SHP77 (cell line): ENCODE measurements at places on chromosomes 2 and 18.
A peak's percentile ranks its signal among the peaks of the same experiment; 100 is the strongest.

DNA sequence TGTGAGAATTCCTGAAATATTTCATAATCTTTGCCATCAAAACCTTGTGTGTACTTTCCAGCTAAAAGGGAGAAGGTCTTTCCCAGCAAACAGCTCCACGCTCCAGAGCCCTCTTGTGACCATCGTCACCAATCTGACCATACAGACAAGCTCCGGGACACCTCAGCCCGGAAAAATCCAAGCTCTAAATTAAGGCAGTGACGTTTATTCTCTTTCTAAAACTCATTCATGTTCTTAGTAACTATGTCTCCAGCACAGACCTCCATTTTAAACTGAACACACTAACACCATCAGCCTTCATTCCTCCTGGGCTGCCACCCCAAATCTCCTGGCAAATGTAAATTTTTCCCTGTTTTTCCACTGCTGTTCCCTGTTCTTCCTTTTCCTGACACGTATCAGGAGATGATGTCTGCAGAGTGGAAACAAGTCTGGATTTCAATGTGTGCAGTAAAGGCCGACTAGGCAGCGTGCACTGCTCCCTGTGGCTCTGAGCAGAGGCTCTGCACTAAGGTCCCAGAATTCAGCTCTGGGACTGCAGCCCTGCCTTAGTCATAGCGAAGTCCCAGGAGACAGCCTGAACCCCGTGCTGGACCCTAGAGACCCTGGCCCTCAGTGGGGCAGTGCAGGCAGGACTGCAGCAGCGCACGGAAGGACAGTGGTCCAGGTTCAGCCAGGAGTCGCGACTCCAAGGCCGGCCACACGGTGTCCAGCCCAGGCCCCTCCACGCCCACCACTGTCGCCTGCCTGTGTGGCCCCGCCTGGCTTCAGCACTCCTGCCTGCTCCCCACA lies 452.5 kb upstream of the SALL3 start:
- DNase-seq = no peak

DNA sequence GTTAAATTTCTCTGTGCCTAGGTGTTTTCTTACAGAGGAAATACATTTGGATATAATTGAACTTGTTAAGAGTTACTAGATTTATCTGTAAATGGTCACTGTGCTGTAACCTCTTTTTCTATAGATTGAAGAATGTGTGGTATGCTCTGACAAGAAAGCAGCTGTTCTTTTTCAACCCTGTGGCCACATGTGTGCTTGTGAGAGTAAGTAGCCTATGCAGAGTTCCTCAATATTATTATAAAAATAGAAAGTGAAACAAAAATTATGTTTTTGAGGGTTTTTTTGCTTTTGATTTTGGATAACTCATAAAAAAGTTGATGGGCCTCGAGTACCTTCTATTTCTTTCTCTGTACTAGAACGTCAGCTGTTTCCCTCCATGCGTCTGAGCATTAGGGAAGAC lies 112.4 kb downstream of the MIB1 start:
- DNase-seq = no peak

- no peak for DNase-seq
Measured at GRCh38 chr18:57175532-57175931, 28.6 kb downstream of the BOD1L2 start.

DNA sequence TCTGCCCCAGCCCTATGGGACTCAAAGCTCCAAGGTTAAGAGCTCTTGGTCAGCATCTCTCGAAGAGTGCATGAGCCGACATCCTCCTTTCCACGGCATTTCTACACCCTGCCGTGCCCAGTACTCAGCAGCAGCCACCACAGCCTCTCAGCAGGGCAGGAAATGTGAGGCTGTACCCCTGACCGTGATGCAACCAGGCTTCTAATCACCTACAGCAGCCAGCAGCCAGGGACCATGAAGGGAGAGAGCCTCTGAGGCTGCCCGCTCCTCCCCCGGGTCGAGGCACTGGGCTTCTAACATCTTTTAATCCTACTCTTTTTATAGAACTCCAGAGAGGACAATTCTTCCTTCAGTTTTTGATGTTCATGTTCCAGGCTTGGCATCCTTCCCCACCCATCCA lies 6.5 kb downstream of the CYS1 start:
- no peak for DNase-seq

- no peak for DNase-seq
Measured at GRCh38 chr2:70987386-70987785, 7.3 kb downstream of the TEX261 start.

- no peak for DNase-seq
Measured at GRCh38 chr2:128473175-128474035, 154.7 kb upstream of the HS6ST1 start.

- DNase-seq = peak; percentile 55
Measured at GRCh38 chr2:73112913-73113854, at the start of gene RAB11FIP5. Gene RAB11FIP5 (minus strand): TSS chr2:73112948. CDS start chr2:73112777, 171 bp downstream.

DNA sequence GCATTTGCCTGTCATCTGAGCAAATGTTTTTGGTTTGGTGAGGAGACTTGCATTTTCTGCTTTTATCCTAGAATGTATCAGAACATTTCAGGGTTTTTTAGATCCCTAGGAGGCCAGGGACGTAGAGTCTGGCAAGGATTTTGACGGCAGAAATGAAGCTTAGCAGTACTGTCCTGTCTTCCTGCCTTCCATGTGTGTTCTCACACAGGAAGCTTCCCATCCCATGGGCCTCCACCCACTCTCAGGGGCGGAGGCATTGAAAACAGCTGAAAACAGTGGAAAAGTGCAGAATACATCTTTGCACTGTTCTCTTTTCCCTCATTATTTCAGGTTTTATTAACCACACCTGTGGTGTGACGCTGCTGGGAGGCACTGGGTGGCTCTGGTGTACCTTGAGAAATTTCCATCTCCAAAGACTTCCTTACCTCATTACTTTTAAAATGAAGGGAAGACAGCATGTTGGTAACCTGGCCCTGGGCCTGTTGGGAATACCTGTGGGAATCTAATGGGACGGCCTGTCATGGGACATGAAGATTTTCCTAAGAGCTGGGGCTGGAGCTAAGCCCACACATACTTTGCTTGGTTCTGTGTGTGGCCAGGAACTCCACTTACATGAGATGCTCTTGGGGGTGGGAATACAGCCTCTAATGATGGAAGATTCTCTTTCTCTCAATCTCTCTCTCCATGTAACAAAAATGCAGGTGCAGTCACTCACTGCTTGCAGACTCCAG lies 20.5 kb downstream of the PCARE start:
- no peak for DNase-seq

GRCh38 chr2:236507393-236508085 lies 62.1 kb upstream of the ACKR3 start:
- no peak for DNase-seq

DNA sequence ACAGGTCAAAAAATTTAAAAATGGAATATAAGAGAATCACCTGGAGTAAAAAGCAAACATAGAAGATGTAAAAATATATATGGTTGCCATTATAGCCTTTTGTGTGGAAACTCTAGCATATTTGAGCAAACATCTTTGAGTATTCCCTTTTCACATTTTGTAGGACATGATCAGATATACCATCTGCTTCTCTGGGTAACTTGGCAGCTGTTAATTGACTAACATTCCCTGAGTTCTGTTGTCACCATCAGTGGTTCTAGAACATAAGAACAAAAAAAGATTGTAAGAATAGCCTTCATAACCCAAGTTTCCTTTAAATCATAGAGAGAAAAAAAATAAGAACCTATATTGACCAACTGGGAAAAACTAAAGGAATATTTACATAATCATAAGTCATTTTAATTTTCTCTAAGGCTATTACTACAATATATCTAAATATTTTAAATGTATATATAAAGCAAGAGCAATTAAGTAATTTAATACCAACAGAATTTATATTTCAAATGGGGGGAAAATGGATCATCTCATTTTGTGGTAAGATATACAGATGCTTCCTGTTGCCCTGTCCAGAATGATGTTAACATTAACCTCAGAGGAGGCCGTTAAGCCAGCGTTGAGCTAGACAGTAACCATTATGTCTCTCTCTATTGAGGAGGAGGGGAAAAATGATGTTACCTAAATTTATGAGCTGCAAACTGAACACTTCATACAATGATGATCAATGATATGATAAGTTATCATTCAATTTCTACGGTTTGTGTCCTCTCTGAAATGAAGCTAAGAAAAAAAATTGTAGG lies 9.8 kb upstream of the INO80D start:
- no peak for DNase-seq

DNA sequence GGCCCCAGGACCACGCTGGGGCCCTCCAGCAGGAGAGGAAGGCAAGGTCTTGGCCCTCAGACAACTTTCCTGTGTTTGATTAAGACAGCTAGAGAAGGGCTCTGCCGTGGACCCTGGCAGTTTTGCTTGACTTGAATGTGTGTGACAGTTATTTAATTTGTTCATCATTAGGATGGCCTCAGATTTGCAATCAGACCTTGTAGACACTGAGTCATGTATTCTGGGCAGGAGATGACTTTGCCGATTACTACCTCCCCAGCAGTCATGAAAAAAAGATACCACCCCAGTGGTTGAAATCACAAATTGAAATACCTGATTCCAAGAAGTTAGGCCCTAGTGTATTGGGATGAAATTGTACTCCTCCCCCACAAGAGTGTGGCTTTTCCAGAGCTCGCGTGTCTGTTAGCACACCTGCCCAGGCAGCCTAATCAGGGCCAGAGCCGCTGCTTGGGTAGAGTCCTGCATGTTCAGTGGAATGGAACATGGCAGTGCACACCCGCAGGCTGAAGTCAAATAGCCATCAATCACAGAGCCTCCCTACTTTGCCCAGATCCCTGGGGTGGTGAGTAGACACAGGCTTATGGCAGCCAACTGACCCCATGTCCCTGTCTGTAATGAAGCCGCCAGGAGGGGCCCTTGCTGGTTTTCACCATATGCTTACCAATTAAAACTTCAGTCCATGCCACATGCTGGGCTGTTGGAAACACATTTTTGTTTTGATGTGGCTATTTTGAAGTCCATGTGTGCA lies 122.5 kb downstream of the TPGS2 start:
- DNase-seq = peak; percentile 16

- DNase-seq = no peak
Measured at GRCh38 chr2:220452561-220452960, 825.1 kb downstream of the SLC4A3 start.

DNA sequence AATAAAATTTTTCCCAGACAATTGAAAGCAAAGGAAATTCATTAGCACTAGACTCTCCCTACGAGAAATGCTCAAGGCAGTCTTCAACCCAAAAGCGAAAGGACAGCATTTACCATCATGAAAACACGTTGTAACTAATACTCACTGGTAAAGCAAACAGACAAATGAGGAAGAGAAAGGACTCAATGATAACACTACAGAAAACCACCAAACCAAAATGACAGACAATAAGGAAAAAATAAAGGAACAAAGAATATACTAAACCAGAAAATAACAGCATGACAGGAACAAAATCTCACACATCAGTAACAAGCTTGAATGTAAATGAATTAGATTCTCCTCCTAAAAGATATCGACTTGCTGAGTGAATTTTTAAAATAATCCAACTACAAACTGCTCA lies 190.7 kb downstream of the NOL4 start:
- DNase-seq = no peak

DNA sequence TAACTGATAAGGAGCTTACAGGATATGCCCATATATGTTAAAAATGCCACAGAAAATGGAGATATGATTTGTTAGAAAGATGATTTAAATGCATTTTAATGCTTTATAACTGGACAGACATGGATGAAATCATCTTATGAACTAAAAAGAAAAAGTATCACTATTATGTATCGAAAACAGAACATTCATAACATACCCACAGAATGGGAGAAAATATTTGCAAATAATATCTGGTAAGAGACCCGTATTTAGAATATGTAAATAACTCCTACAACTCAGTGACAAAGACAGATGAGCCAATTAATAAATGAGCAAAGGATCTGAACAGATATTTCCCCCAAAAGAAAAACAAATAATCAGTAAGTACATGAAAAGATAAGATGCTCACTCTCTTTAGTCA lies 24.3 kb upstream of the MGAT5 start:
- DNase-seq = no peak

GRCh38 chr2:199460101-199460671 lies 2.4 kb upstream of the SATB2 start:
- no peak for DNase-seq

GRCh38 chr18:52277785-52278184 lies 62.2 kb upstream of the DCC start:
- DNase-seq = no peak

DNA sequence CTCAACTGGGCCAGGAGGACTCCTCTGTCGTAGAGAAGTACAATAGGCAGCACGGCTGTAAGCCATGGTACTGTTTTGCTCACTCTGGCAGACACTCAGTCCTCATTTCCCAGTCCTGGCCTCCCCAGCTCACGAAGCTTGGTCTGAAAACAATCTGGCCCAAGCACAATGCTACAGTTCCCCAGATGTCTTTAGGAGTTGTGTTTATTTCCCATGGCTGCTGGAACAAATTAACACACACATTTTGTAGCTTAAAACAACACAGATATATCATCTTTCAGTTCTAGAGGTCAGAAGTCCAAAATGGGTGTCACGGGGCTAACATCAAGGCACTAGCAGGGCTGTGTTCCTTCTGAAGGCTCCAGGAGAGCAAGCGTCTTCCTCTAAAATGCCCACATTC lies 13.0 kb downstream of the FABP1 start:
- no peak for DNase-seq

DNA sequence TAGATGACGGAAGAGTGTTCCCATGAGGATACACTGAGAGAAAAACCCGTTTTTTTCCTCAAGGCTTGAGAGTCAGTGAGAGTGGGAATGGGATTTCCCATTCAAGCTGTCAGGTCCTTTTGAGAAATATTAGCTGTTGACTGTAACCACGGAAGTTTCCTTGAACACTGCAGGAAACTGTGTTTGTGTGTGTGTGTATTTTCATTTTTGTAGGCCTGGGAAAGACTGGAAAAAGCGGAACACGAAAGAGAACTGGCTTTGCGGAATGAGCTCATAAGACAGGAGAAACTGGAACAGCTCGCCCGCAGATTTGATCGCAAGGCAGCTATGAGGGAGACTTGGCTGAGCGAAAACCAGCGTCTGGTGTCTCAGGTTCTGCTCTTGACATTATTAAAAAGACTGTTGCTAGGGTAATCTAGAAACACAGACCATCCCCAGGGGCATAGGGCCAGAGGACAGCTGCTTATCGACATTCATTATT lies 98.8 kb upstream of the EML6 start:
- no peak for DNase-seq

- no peak for DNase-seq
Measured at GRCh38 chr2:232533944-232534710, 5.4 kb upstream of the CHRNG start.

DNA sequence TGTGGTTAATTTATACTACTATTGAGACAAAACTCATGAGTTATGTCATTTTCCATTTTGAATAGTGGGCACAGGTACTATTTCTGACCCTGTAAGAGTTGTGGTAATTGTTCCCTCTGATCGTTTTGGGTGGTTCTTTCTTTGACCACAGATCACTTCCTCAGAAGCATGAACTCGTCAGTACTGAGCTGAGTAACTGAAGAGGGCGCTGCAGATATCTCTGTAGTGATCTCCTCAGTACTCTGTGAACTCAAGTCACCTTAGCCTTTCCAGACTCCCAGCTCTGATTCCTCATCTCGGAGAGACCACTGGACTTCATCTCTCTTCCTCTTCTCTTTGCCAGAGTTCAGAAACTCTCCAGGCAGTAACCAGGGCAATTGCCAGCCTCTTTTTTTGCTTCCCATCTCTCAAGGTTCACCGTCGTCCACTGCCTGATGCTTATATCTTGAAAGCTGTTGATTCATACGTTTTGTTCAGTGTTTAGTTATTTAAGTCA lies 9.4 kb upstream of the IL1RL1 start:
- no peak for DNase-seq
